ENCODE measurements at places on chromosomes 12 and 14. TPM values are rescaled to one million over a fixed set of nuclear protein-coding genes. Genes with fewer than 3 reads are reported as not detected.

B4GALNT3 gene
- total RNA-seq, result 16.8 TPM

GRCh38 chr14:100710391-100710790, 16.3 kb upstream of the DLK1 start:
- no peak for DNase-seq

DNA sequence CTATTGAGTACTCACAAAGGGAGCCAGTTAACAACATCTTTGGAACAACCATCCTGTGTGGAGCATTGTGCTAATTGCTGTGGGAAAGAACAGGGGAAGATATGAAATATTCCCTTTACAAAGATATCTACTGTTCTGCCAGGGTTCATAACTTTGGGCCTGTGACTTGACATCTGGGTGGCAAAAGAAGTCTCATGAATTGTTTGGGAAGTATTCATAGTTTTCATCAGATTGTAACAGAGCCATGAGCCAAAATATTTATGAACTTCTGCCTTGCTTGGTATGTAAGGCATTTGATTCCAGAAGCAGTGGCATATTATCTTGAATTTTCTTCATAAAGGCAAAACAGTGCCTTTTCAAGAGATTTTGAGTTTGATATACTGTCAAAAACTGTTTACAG, 816.2 kb downstream of the DIO2 start:
- no peak for DNase-seq

FAM181A gene
- not detected for total RNA-seq

- DNase-seq, result no peak
These were observed 601 bp downstream of the KLC1 start for GRCh38 chr14:103629503-103630121.

DNA sequence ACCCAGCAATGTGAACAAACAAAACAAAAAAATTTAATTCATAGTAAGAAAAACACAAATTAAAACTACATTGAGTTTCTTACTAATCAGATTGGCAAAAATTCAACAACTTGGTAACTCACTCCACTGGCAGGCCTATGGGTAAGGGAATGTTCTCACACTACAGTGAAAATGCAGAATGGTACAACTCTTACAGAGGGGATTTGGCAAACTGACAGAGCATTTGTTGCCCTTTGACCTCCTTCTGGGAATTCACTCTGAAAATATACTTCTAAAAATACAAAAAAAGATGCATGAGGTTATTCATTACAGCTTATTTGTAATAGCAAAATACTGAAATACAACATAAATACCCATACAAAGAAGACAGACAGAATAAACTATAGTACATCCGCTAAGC, 32.8 kb downstream of the ABCD2 start:
- no peak for DNase-seq

GRCh38 chr14:51897791-51898355, 37.5 kb downstream of the GNG2 start:
- no peak for DNase-seq

RPL10L gene
- not detected for total RNA-seq

DNA sequence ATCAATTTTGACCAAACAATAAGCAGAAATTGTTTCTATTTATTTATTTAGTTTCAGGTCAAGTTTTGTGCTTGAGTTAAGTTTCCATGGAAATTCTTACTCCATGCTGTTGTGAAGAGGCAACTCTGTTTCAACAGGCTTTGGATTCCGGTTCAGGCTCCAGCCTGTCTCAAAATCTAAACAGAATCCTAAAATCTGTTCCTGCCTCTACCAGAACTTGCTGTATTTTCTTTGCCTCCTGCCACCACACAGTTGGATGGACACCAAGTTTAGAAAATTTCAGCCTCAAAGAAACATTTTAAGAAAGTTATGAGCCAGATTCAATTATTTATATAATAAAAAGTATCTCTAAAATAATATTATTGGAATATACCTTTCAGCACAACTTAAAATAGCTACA, 330.9 kb downstream of the FOXG1 start:
- DNase-seq, result no peak

CIDEB gene
- 10.9 TPM for total RNA-seq

GRCh38 chr14:75279153-75279762, 630 bp downstream of the FOS start:
- no peak for DNase-seq

- no peak for DNase-seq
These were observed 481.8 kb downstream of the TMEM117 start for GRCh38 chr12:44317651-44318126.

PTMS gene
- total RNA-seq, result 186 TPM

All from thoracic aorta (tissue), 2 donors.